Right ventricle myocardium inferior (tissue), 1 donor: ENCODE measurements at places on chromosomes 3 and 15. TPM values are rescaled to one million over a fixed set of nuclear protein-coding genes. Genes with fewer than 3 reads are reported as not detected.

The SPTSSB gene
- 0.57 TPM for total RNA-seq

The CLSTN2 gene
- 8.4 TPM for total RNA-seq

The NR2E3 gene
- not detected for total RNA-seq

The RPL32 gene
- 953 TPM for total RNA-seq

The HTR3E gene
- not detected for total RNA-seq

The NOX5 gene
- total RNA-seq, result not detected

The GOLGA6L4 gene
- total RNA-seq, result 0.57 TPM

The CCRL2 gene
- total RNA-seq, result 1.2 TPM

The DUOXA2 gene
- total RNA-seq, result not detected

The ALPK3 gene
- 132 TPM for total RNA-seq

The ZBTB38 gene
- 102 TPM for total RNA-seq

The ATOSA gene
- 21.7 TPM for total RNA-seq

The ACTRT3 gene
- 0.84 TPM for total RNA-seq

The CD200 gene
- total RNA-seq, result 0.92 TPM

The TM4SF18 gene
- 15.8 TPM for total RNA-seq

The PFN2 gene
- 71.2 TPM for total RNA-seq

The WDR93 gene
- not detected for total RNA-seq

The SLC51B gene
- not detected for total RNA-seq

The PLCH1 gene
- 1.3 TPM for total RNA-seq

The GTPBP8 gene
- total RNA-seq, result 27.6 TPM

The TGM4 gene
- total RNA-seq, result not detected

The HCLS1 gene
- 13.9 TPM for total RNA-seq

The ENTPD3 gene
- 0.11 TPM for total RNA-seq

The BUB1B gene
- total RNA-seq, result 2.4 TPM

The ROBO2 gene
- 0.14 TPM for total RNA-seq

The PODXL2 gene
- total RNA-seq, result 1.4 TPM

The CSPG5 gene
- total RNA-seq, result 0.35 TPM

The ANO10 gene
- total RNA-seq, result 12.3 TPM

The KLHL6 gene
- total RNA-seq, result 0.97 TPM

The CEMIP gene
- total RNA-seq, result 0.14 TPM

The PLS1 gene
- 2.5 TPM for total RNA-seq

The TRIM42 gene
- total RNA-seq, result not detected

The ACSBG1 gene
- total RNA-seq, result 0.14 TPM

The TEX9 gene
- total RNA-seq, result 0.46 TPM

The KIF23 gene
- 1.5 TPM for total RNA-seq

The PLSCR2 gene
- total RNA-seq, result not detected

The TUSC2 gene
- total RNA-seq, result 32.8 TPM

The ARHGEF26 gene
- 1.9 TPM for total RNA-seq

The SCG5 gene
- not detected for total RNA-seq

The CLPX gene
- total RNA-seq, result 54.6 TPM
